ENCODE measurements at places on chromosomes 7 and 10.

DNA sequence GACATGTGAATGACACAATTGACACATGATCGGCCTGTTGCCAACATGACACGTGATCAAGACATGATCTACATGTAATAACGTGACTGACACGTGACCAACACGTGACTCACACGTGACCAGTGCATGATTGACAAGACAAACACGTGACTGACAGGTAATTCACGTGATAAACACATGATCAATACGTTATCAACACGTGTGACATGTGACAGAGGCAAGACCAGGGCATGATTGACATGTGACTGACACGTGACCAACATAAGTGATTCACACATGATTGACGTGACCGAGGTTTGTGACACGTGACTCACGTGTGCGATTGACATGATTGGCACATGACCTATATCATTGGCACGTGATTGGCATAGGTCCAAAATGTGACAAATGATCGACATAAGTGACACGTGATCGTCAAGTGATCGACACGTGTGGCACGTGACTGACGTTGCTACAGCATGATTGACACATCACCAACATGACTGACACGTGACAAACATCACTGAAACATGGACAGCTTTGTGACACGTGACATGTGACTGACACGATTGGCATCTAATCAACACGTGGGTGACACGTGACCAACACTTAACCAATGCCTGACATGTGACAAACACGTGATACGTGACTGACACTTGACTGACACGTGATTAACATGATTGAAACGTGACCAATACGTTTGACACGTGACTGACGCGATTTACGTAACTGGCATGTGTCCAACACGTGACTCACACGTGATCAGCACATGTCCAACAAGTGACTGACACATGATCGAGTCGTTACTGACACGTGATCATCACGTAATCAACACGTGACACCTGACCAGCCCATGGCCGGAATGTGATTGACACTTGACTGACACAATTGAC, 23.0 kb downstream of the CRPPA start:
- no peak for DNase-seq

GRCh38 chr10:26274391-26274790, 57.8 kb downstream of the GAD2 start:
- DNase-seq: no peak

GRCh38 chr10:52769966-52770365, 2.6 kb downstream of the MBL2 start:
- no peak for DNase-seq

- no peak for DNase-seq
Measured at GRCh38 chr7:50349963-50350944, 45.7 kb downstream of the IKZF1 start.
